ENCODE measurements at places on chromosomes 11 and 22.

GRCh38 chr22:38415561-38416321 is 39.3 kb downstream of the KCNJ4 start:
- no peak for DNase-seq

GRCh38 chr11:61551634-61552033 is 29.2 kb downstream of the SYT7 start:
- no peak for DNase-seq

GRCh38 chr11:12120031-12121008 is 9.9 kb downstream of the MICAL2 start:
- DNase-seq: no peak

- no peak for DNase-seq
Measured at GRCh38 chr22:33544707-33545106, 375.6 kb downstream of the LARGE1 start.

DNA sequence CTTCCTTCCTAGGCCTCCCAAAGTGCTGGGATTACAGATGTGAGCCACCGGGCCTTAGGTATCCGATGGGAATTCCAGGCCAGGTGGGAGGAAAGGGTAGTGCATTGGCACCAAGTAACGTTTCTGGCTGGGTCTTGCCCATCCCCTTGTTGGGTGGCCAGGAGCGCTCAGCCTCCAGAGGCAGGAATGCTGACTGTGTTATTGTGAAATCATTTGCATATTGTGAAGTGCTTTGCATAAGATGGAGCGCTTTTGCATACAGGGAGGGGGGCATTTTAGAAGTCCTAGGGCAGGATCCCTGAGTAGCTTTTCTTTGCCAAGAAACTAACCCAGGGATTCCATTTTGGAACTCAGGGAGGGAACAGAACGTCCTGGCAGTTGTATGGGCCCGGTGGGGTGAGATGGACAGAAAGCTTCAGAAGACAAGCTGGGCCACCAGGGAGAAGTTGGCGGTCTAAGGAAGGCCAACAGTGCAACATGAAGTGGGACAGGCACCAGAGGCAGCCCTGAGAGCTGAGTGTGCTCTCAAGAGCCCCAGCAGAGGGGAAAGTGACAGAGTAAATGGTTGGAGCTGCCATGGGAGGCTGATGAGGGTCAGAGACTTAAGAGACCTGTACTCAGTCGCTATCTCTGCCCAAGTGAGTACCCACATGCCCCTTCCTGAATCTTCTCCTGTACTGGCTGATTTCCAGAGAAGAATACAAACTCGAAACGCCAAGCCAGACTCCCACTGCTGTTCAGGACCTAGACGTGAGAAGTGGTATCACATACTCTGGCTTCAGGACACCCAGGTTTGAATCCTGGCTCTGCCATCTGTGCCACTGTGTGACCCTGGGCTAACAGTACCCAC is 1.3 kb upstream of the SLC39A13 start:
- DNase-seq: no peak
